GM03348 (cell line): ENCODE measurements at places on chromosomes 2 and 18.
A peak's percentile ranks its signal among the peaks of the same experiment; 100 is the strongest.

DNA sequence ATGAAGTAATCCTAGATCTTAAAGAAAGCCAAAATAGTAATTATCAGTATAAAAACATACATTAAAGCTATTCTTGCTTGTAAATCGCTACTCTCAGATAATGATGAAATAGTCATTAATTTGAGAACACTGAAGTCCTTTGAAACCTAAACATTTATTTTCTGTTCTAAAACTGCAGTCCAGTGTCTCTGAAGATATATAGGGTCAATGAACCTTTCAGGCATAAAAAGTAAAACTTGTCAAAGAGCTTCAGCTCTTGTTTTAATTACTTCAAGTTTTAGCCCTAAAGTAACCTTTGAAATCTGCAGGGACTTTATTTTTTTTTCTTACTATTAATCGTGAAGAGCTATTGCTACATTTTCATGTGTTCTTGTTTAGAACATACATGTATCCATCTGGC lies 116.3 kb downstream of the KYNU start:
- DNase-seq, result no peak

DNA sequence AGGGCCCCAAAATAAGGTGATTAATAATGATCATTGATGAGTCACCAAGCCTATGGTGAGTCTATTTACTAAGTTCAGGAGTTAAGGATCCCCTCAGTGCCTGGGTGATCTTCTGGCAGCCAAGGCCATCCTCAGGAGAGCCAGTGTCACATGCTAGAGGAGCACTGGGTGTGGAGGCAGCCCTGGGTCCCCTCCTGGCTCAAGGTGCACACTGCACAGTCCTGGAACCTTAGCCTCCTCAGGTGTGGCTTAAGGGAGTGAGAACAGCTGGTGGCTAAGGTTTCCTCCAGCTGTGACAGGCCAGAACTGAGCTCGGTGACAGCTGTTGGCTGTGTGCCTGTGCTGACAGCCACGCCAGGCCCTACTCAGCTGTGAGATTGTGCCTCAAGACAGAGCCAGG lies 52.1 kb upstream of the ACAA2 start:
- no peak for DNase-seq

DNA sequence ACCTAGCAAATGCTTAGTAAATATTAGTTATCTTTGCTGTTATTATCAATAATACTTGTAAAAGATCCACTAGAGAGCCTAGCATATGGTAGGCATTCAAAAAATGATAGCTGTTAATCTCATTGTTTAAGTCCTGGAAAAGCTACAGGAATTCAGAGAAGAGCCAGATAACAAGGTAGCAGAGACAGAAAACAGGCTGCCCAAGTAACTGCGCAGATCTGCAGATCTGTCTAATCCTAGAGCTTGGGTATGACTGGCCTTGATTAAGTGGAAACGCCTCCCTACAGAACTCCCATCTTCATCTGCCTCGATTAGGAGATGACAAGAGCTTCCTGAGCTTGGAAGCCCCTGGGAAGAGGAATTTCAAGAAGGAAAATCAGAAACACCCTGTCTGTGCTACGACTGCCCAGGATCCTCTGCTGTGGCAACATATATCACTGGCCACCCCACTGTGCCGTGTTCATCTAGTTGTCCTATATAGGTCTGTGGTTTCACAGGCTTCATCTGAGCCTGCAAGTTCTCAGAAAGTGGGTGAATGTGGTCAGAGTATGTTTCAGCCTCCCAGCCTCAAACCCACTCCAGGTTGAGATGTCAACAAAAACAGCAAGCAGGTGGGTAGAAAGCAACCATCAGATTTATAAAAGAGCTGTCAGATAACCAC lies 151.5 kb upstream of the PKDCC start:
- DNase-seq, result no peak

DNA sequence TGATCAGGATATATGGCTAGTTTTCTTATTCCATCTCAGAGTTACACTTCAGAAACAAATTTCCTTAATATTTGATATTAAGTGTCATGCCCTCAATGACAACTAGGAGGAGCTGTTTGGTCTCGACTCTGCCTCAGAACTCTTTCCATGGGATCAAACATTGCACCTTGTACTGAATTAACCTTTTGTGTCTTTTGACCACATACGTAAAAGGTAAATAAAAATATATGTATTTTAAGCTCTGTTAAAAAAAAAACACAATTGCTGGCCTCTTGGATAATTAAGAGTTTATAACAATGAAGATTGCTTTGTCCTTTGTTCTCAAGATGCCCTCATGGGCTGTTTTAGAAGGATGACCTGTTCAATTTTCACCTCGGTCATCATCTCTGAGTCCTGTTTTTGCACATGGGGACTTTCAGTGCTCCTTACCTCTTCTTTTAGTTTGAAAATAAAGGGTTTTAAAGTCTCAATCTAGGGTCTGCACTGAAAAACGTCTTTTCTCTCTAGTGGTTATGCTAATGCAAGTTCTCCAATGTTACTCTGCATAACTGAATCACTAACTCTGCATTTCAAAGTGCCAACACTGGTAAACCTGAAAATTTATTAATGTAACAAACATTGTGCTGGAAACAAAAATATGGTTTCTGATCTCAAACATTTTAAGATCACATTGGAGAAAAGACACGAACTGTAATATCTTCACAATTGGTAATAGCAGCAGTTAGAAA lies 18.8 kb upstream of the FN1 start:
- peak; percentile 42 for DNase-seq

- DNase-seq, result no peak
Observed at GRCh38 chr2:45026924-45027450, 17.7 kb upstream of the SIX2 start.

DNA sequence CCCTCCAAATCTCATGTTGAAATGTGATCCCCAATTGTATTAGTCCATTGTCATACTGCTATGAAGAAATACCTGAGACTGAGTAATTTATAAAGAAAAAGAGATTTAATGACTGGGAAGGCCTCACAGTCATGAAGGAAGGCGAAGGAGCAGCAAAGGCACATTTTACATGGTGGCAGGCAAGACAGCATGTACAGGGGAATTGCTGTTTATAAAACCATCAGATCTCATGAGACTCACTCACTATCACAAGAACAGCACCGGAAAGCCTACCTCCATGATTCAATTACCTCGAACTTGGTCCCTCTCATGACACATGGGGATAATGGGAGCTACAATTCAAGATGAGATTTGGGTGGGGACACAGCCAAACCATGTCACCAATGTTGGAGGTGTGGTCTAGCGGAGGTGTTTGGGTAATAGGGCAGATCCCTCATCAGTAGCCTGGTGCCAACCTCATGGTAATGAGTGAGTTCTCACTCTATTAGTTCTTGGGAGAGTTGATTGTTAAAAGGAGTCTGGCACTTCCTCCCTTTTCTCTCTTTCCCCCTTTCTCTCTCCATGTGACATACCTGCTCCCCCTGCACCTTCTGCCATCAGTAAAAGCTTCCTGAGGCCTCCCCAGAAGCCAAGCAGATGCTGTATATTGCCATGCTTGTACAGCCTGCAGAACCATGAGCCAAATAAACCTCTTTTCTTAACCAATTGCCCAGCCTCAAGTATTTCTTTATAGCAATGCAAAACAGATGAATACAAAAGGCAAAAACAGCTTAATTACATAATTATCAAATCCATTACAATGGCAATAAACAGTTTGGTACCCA lies 14.5 kb upstream of the FN1 start:
- DNase-seq, result no peak

- no peak for DNase-seq
Observed at GRCh38 chr2:108612153-108612513, 77.9 kb downstream of the LIMS1 start.

GRCh38 chr18:41482501-41482900 lies 472.5 kb upstream of the PIK3C3 start:
- no peak for DNase-seq

GRCh38 chr18:13137670-13138419 lies 80.7 kb upstream of the LDLRAD4 start:
- DNase-seq, result peak; percentile 67

DNA sequence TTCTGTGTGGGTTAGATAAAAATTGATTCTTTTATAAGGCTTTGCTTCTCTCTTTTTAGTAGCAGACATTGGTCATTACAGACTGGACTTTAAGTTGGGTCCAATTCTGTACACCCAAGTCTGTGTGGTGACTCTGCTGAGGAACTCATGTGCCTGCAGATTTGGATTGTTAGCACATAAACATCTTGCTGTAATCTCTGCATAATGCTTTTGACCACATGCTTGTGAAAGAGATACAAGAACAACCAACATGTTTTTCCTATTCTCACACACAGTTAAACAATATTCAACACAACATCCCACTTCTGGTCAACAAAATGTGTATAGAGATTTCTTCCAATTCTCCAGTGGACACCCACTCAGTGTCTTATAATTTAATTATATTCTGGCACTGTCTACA lies 270.1 kb downstream of the RDH14 start:
- no peak for DNase-seq

GRCh38 chr18:62037989-62038778 lies 145.4 kb upstream of the RNF152 start:
- DNase-seq, result peak; percentile 50

GRCh38 chr2:217445723-217446122 lies 557.1 kb downstream of the TNS1 start:
- peak; percentile 32 for DNase-seq

DNA sequence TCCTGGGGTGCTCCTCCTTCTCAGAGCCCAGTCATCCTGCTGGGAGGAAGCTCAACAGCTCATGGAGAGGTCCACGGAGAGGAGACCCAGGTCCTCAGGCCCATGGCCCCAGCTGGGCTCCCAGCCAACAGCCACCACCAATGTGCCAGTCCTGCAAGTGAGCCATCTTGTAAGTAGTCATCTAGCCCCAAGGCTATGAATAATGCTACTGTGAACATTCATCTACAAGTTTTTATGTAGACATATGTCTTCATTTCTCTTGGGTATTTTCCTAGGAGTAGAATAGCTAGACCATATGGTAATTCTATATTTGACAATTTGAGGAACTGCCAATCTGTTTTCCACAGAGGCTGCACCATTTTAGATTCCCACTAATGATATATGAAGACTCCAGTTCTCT lies 166.1 kb downstream of the MTCL1 start:
- DNase-seq, result no peak

DNA sequence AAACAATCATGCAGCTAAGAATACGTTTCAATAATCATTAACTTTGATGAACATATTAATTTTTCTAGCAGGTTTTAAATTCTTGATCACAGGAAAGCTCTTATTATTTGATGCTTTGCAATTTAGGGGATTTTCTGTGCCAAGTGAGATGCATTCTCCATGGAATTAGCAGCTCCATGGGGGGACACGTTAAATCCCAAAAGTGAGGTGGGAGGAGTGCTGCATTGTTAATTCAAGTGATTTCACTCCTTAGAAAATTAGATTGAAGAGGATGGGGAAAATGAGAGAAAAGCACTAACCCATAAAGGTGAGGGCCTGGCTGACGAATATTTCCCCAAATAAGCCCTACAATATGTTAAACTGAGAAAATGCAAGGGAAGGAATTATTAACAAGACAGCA lies 69.2 kb downstream of the ACVR1C start:
- no peak for DNase-seq

DNA sequence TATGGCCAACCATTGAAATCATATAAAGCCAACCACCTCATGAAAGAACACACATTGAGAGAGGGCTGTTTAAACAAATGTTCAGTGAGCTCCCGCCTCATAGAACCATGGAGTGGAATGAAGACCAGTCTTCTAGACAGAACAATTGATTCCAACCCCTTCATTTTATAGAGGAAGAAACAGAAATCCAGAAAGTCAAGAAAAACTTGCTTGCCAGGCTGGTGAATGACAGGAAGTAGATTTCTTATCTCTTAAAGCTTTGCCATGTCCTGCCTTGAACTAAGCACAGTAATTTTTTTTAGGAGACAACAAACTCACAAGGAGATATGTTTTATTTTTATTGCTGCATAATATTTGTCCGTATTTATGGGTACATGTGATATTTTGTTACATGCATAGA lies 16.5 kb upstream of the NRP2 start:
- DNase-seq, result no peak

DNA sequence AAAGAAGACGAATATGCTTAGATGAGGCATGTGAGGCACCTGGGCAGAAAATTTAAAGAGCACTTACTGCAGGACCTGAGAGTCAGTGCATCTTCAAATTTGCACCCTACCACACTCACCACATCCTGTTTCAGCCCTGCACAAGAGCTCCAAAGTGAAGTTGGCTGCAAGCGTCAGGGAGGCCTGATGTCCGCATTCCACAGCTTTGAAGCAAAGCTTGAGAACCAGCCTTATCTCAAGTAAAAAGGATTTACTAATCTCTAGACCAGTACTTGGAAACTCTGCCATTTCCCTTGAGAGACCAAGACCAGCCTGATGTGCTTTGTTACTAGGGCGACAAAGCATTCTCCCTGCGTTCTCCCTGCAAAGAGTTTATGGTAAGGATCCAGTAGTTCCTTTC lies 3.4 kb upstream of the ASNSD1 start:
- no peak for DNase-seq
